ENCODE measurements at places on chromosomes 6 and 20.

DNA sequence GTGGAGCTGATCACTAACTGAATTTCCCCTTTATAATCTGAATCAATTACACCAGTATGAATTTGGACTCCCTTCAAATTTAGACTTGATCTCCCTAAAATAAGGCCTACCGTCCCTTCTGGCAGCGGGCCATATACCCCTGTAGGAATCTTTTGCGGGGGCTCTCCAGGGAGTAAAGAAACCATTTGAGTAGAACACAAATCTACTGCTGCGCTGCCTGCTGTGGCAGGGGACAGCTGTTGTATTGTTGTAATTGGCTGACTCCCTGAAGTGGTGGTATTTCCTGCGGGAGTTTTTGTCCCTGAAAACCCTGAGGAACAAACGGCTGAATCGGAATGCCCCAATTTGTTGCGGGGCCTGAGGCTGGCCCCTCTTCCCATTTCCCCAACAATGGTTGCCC, 16.0 kb upstream of the PTCRA start:
- DNase-seq, result no peak

DNA sequence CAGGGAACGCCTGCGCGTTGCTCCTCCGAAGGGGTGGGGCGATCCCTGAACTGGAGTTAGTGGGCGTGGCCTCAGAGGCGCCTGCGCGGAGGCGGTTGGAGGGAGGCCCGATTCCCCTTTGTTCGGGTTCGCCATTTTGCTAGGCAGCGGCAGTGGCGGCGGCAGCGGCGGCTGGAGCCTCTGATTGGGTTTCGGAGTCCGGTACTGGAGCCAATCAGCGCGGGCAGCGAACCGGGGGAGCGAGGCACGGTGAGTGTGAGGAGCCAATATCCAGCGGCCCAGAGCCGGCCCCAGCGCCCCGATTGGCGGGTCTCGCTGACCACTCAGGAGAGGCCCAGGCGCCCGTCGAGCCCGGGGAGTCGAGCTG, at the start of gene NFYA:
Gene NFYA (plus strand): TSS at position 139 of the 367 bp plus-strand sequence. CDS start 6,116 bp downstream, outside the sequence.
- DNase-seq, result no peak

- DNase-seq, result no peak
Measured at GRCh38 chr6:85077098-85077497, 312.7 kb upstream of the TBX18 start.

GRCh38 chr20:43900496-43900895, 14.2 kb upstream of the TOX2 start:
- DNase-seq, result no peak

Measured in BJ (cell line).